ENCODE measurements at places on chromosomes 7 and 10.

DNA sequence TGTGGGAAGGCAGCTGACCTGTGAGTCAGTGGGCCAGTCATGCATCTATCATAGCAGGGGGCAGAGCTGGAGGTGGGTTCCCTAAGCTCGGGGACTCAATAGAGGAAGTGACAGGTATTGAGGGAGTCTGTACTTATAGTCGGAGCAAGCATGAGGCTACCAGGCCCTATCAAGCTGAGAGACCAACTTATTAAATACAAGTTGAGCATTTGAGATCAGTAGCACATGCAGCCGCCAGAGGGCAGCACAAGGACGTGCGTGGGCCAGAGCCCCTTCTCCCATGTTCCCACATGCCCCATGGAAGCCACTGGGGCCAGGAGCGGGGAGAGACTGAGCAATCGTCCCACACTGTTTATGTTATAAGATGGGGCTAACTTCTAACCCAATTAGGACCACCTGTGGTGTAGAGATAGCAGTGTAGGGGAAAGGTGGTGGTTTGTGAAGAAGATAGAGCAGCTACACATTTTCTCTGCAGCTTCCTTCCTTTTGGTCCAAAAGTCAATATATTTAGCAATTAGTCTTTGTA is 13.0 kb upstream of the STK31 start:
- DNase-seq = peak; percentile 47

GRCh38 chr10:78175444-78176015 is 141.9 kb downstream of the RPS24 start:
- no peak for DNase-seq

GRCh38 chr10:44300666-44301649 is 83.9 kb downstream of the CXCL12 start:
- DNase-seq = no peak

- DNase-seq = no peak
These were observed 9.3 kb upstream of the GTPBP4 start for GRCh38 chr10:978826-979421.

DNA sequence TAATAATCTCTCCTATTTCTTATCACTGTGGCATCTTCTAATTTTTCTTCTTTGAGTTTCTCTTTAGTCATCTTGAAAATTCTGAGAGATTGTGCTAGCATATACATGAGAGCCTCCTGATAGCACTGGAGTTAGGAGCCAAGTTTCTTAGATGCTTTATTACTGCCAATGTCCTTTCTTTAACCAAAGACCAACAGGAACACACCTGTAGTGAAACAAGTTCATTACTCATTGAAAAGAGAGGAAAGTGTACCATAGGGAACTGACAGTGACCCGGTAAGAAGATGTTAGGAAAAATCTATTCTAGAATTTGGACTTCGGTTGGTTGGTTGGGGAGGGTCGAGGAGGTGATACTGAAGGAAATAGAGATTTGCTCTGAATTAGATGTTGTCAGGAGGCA is 27.1 kb upstream of the CD36 start:
- no peak for DNase-seq

- no peak for DNase-seq
These were observed 656.6 kb downstream of the LRMDA start for GRCh38 chr10:76088008-76088407.

DNA sequence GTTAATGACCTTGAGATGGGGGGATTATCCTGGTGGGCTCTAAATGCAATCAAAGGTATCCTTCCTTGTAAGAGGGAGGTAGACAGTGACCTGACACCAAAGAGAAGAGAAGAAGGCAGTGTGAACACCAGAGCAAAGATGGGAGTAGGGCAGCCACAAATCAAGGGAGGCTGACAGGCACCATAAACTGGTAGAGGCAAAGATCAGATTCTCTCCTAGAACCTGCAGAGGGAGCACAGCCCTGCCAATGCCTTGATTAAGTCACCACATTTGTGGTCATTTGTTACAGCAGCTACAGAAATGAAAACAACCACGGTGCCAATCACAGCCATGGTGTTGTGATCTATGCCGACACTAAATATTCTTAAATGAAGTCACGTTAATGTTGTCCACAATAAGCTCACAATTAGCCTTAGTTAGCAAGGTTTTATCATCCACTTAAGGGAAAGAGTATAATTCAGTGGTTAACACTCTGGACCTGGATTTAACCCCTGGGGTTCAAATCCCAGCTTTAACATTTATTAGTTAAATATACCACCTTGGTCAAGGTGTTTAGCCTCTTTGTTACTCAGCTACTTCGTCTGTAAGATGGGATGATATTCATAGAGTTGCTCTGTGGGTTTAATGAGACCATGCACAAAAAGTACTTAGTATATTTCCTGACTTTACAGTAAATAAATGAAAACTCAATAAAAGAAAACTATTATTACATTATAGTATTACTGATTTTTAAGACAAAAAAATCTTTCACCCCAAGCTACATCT is 70.8 kb downstream of the SGMS1 start:
- peak; percentile 59 for DNase-seq

GRCh38 chr7:101612885-101613515 is 16.1 kb downstream of the MYL10 start:
- no peak for DNase-seq

DNA sequence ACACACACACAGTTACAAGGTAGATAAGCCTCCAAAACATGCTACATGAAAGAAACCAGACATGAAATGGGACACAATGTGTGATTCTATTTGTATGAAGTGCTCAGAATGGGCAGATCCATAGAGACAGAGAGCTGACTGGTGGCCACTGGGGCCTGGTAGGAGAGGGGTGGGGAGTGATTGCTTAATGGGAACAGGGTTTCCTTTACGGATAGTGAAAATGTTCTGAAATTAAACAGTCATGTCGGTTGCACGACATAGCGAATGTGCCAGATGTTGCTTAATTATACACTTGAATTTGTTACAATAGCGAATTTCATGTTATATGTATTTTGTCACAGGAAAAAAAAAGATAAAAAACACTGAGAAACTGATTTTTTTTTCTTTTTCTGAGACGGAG is 122.3 kb downstream of the SPDYE5 start:
- DNase-seq = no peak
